ENCODE measurements at places on chromosomes 6 and 20.

GRCh38 chr6:17405944-17406245, 12.5 kb downstream of the CAP2 start:
- DNase-seq: no peak
- H3K27me3 ChIP-seq: no peaks in the 10 kb centered on the region
- H3K36me3 ChIP-seq: no peaks in the 10 kb centered on the region
- no peak overlapping the region for H3K4me3 ChIP-seq
- H3K27ac ChIP-seq: no peak overlapping the region

GRCh38 chr6:37821446-37821845, 1.9 kb downstream of the ZFAND3 start:
- H3K4me3 ChIP-seq: no peak overlapping the region
- peaks cover 21% of the 10 kb centered on the region for H3K4me1 ChIP-seq
- no peaks in the 10 kb centered on the region for H3K36me3 ChIP-seq

DNA sequence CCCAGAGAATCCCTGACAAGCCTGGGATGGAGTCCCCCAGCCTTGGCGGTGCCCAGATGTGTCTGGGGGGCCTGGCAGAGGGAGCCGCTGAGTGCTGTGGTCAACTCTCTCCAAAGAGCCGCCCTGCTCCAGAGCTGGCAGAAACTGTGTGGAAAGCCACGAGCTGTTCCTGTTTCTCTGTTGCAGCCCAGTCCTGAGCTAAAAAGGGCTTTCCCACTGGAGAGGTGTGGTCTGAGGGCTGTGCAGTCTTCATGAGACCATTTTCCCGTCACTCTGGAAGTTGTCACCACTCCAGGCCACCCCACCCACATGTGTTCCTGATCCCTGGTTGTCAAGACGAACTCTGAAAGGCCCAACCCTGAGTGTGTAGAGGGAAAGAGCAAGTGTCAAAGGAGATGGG, 99.7 kb upstream of the KCNK16 start:
- no peaks in the 10 kb centered on the region for H3K36me3 ChIP-seq
- no peak overlapping the region for H3K4me3 ChIP-seq
- DNase-seq: no peak
- H3K27me3 ChIP-seq: no peaks in the 10 kb centered on the region

DNA sequence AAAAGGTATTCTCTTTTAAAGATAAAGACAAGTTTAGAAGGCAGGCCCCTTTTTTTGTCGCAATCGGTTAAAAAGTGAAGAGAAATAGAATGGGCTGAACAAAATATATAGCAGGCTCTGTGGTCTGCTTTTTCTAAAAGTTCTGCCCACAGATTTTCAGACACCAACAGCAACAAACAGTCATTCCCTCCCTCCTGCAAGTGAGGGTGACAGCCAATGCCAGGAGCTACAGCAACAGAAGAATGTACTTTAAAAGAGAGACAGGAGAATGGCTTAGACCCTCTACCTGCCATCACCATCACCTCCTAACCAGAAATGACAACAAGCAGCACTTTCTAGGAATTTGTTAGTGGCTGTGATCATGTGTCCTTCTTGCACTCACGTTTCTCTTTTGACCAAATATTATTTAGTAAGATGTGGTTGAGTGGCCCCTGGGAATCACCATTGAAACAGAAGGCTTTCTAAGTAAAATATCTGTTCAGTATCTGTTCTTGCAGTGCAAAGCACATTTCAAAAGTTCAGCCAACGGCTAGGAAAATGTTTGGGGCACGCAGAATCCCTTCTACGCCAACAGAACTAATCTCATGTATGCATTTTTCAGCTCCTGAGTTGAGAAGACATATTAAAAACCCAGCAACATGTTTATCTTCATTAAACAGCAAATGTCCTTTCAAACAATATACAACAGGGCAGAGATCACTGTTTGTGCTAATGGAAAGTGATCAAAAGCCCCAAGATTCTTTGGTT, 248.5 kb downstream of the ATXN1 start:
- H3K4me1 ChIP-seq: no peaks in the 10 kb centered on the region
- peaks cover 13% of the 10 kb centered on the region for H3K36me3 ChIP-seq
- H3K4me3 ChIP-seq: no peak overlapping the region
- DNase-seq: no peak
- H3K27me3 ChIP-seq: no peaks in the 10 kb centered on the region

DNA sequence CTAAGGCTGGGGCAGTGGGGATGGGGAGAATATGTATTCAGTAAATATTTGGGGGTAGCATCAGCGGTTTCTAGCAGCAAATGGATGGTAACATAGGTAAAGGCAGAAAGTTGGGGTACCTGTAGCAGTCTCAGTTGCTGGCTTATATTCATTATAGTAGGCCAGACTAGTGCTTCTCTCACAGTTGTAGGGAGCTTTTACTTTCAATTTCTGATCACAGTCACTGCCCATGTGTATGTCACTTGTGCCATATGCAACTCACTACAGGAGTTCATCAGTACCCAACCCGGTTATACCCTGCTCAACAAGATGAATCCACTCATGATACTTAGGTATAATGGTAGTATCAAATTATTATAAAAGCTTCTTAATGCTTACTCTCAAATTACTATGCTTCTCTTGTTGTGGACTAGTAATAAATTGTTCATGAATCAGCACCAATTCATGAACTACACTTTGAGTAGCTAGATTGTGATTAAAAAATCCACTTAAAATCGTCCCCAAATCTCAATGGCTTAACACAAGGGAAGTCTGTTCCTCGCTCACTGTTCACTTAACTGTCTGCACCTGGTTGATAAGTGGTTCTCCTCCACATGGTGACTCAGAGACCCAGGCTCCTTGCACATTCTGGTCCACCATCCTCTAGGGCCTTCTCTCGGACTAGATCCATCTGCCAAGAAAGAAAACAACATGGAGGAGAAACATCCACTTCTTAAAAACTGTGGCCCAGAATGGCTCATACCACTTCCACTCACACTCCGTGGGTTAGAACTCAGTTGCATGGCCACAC, 31.3 kb upstream of the MYLIP start:
- no peak overlapping the region for H3K4me3 ChIP-seq
- no peak for DNase-seq
- no peaks in the 10 kb centered on the region for H3K36me3 ChIP-seq
- peaks cover 14% of the 10 kb centered on the region for H3K4me1 ChIP-seq
- H3K27ac ChIP-seq: no peak overlapping the region

DNA sequence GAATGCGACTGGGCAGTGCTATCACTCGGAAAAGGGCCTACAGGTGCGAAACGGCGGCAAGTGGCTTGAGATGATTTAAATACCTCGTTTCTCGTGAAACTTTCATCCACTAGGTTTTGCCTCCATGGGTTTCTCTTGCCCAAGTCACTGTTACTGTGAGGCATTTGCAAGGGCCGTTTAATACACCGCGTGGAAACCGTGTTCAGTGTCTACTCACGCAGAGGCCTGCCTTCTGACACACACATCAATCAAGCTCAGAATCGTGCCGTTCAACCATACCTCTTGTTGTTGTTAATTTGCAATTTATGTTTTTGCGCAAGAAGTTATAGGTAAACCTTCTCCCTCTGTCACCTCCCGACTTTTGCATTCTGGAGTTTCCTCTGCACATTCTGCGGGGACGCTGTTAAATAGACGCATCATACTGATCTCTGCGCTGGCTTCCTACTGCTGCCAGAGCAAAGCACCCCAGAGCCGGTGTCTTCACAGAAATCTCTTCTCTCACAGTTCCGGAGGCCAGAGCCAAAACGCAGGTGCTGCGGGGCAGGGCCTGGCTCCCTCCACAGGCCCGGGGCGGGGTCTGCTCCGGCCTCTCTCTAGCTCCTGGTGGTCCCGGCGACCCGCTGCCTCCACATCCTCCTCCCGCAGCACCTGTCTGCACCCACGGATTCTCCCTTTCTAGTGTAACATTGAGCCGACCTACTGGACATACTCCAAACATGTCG, 251.4 kb downstream of the SMOC2 start:
- H3K36me3 ChIP-seq: no peaks in the 10 kb centered on the region
- no peak overlapping the region for H3K4me3 ChIP-seq
- no peak overlapping the region for H3K27ac ChIP-seq
- peaks cover 4% of the 10 kb centered on the region for H3K27me3 ChIP-seq
- DNase-seq: no peak
- no peaks in the 10 kb centered on the region for H3K4me1 ChIP-seq

DNA sequence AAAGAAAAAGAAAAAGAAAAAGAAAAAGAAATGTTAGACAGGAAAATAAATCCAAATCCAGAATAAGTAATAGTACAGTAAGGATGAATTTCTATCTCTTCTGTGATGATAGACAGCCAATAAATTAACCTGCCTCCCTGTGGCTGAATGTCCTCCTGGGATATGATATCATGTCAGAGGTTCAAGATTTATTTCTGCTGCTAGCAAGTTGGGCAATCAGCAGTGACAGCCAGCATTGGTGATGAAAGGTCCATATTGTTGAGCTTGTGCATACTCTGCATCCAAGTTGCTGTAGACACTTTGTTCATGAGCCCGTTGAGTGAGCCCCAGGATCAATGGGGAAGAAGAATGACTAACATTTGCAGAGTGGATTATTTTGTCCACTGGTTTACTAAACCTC, 44.9 kb upstream of the CEP85L start:
- no peak overlapping the region for H3K4me3 ChIP-seq
- no peak for DNase-seq
- no peaks in the 10 kb centered on the region for H3K36me3 ChIP-seq
- no peak overlapping the region for H3K27ac ChIP-seq
- no peaks in the 10 kb centered on the region for H3K4me1 ChIP-seq
- no peaks in the 10 kb centered on the region for H3K27me3 ChIP-seq

DNA sequence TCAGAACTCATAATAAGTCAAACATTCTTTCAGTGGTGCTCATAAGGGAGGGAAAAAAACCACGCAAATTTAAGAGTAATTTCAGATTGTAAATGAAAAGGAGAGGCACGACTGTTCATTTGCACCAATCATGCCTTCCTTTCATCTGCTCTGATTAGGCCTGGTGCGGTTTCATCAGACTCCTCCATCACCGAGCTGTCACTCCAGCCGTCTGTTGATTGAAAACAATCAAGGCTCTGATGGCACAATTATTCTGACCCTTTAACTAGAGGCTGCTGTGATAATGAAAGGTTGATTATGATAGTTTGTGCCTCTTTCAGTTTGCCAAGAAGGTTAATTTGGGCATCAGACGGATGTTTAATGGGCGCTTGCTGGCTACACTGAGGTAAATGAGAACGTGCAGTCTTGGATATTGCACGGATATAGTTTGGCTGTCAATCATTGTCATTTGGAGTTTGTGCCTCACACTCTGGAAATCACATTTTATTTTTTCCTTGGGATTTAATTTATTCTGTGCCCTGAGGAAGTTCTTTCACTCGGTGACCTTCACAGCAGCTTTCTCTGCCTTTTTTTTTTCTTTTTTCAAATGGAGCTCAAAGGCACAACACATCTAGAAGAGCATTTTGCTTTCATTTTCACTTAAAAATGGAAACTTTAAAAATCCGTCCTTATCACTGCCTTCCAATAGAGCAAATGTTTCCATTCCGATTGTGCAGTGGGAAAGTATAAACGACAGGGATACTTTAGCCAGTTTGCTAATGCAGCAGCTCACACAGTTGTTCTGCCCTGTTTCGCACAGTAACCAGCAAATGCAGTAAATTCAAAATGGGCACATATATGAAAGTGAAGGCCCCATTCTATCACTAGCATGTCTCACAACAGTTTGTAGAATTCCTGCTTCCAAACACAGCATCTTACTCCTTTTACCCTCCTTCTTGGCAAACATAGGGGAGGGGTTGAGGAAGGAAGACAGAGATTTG, 172.8 kb downstream of the KLHL32 start:
- no peak for DNase-seq
- H3K4me3 ChIP-seq: no peak overlapping the region
- H3K27me3 ChIP-seq: no peaks in the 10 kb centered on the region
- no peaks in the 10 kb centered on the region for H3K4me1 ChIP-seq
- H3K27ac ChIP-seq: no peak overlapping the region

- H3K27ac ChIP-seq: no peak overlapping the region
- H3K27me3 ChIP-seq: no peaks in the 10 kb centered on the region
- DNase-seq: no peak
- H3K4me3 ChIP-seq: no peak overlapping the region
- no peaks in the 10 kb centered on the region for H3K36me3 ChIP-seq
Measured at GRCh38 chr6:130773860-130774259, 53.3 kb upstream of the SMLR1 start.

GRCh38 chr6:89239338-89239737, 22.2 kb upstream of the GABRR1 start:
- H3K4me3 ChIP-seq: no peak overlapping the region
- peaks cover 2% of the 10 kb centered on the region for H3K27me3 ChIP-seq
- no peaks in the 10 kb centered on the region for H3K36me3 ChIP-seq
- H3K4me1 ChIP-seq: no peaks in the 10 kb centered on the region

GRCh38 chr20:44494266-44494665, 18.6 kb downstream of the TTPAL start:
- H3K36me3 ChIP-seq: peaks cover 69% of the 10 kb centered on the region
- H3K27me3 ChIP-seq: no peaks in the 10 kb centered on the region
- no peak for DNase-seq
- no peak overlapping the region for H3K4me3 ChIP-seq
- peaks cover 17% of the 10 kb centered on the region for H3K4me1 ChIP-seq
- peak overlapping the region; percentile 81 for H3K27ac ChIP-seq

GRCh38 chr6:90397929-90398674, 101.5 kb upstream of the BACH2 start:
- DNase-seq: peak; percentile 64
- no peak overlapping the region for H3K4me3 ChIP-seq
- peaks cover 5% of the 10 kb centered on the region for H3K27me3 ChIP-seq
- H3K36me3 ChIP-seq: no peaks in the 10 kb centered on the region

DNA sequence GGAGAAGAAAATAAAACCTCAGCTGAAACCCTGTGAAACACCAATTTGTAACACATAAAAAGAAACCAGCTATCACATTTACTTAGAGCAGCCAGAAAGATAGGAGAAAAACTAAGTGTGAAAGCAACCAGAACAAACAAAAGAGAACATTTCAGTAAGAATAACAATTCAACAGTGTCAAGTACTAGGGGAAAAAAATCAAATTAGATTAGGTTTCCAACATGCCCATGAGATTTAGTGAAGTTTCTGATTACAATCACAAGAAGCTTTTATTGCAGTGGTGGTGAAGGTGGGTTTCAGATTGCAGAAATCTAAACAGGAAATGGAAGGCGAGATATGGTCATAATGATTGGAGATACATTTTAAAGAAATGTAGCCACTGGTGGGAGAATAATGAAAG, 22.1 kb upstream of the TRDN start:
- H3K27me3 ChIP-seq: no peaks in the 10 kb centered on the region
- no peak for DNase-seq
- no peaks in the 10 kb centered on the region for H3K36me3 ChIP-seq
- no peak overlapping the region for H3K27ac ChIP-seq
- no peaks in the 10 kb centered on the region for H3K4me1 ChIP-seq

DNA sequence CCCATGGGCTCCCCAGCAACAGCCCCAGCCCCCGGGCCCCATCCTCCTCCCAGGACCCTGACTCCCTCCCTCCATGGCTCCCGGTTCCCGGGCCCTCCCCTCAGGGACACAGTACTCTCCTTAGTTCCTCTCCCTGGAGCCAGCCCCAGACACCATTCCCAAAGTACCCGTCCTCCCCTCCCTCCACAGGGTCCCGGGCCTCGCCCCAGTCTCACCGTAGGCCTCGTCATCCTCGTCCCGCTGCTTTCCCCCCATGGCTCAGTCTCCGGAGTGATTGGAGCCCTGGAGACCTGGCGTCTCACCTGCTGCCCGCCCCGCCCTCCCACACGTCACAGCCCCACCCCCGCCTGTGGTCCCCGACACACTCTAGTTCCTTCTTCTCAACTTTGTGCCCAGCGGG, at the start of gene SLC44A4:
Gene SLC44A4 (minus strand): TSS at position 272 of the 400 bp plus-strand sequence. CDS start 17 bp downstream, at position 255.
- H3K4me1 ChIP-seq: peaks cover 22% of the 10 kb centered on the region
- H3K36me3 ChIP-seq: peaks cover 51% of the 10 kb centered on the region
- DNase-seq: peak; percentile 73
- H3K27ac ChIP-seq: peak within 1 kb of the TSS; percentile 99
- peak within 1 kb of the TSS; percentile 79 for H3K4me3 ChIP-seq

- no peak overlapping the region for H3K27ac ChIP-seq
- H3K27me3 ChIP-seq: no peaks in the 10 kb centered on the region
- H3K4me3 ChIP-seq: no peak overlapping the region
- no peaks in the 10 kb centered on the region for H3K36me3 ChIP-seq
Measured at GRCh38 chr6:80325742-80326141, 219.3 kb downstream of the BCKDHB start.

Data from large intestine (tissue), 12 donors.